Activated CD4-positive, alpha-beta T cell treated with anti-CD3 and anti-CD28 coated beads, Interleukin-2, amount 50 U/mL, for 24 hours (primary cell): ENCODE measurements at places on chromosomes 13 and 19.

DNA sequence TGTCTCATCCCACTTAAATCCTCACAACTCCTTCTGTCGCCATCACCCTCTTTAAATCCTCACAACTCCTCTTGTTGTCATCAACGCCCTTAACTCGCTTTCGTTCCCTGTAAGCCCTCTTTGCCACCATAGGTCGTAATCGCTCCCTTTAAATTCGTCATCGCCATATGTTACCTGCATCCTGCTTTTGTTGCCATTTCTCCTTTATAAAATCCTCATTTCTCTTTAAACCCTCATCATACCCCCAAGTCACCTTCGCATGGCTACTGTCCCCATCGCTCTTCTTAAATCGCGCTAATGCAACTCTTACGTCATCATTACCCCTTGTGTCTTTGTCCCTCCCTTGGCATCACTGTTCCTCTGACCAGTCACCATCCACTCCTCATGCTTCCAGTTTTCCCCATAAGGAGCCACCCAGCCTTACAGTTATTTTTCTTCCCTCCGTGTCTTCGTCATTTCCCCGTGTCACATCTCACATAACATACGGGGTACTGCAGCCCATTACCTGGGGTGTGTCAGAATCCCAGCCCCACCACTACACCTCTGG, 539 bp downstream of the PLD3 start:
- DNase-seq = no peak

GRCh38 chr19:4140237-4140711, 13.2 kb upstream of the CREB3L3 start:
- no peak for DNase-seq

- no peak for DNase-seq
Observed at GRCh38 chr13:101654883-101655282, 202.4 kb downstream of the ITGBL1 start.

DNA sequence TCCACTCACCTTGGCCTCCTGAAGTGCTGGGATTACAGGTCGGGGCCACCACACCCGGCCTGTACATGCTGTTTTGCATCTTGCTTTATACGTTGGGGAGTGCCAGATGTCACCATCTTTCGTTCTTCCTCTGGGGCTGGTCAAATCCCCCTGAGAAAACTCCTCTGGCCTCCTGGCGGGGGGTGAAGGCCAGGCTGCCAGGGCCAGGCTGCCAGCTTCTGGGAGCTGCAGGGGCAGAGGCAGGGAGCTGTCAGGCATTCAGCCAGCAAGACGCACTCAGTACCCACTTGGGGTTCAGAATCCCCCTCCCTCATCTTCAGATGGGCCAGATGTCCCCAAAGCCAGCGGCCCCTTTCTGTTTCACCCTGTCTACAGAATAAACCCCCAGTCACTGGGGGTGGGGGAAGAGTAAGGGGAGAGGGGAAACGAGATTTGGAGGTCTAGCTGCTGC, 16.1 kb downstream of the ZSWIM9 start:
- DNase-seq = no peak

DNA sequence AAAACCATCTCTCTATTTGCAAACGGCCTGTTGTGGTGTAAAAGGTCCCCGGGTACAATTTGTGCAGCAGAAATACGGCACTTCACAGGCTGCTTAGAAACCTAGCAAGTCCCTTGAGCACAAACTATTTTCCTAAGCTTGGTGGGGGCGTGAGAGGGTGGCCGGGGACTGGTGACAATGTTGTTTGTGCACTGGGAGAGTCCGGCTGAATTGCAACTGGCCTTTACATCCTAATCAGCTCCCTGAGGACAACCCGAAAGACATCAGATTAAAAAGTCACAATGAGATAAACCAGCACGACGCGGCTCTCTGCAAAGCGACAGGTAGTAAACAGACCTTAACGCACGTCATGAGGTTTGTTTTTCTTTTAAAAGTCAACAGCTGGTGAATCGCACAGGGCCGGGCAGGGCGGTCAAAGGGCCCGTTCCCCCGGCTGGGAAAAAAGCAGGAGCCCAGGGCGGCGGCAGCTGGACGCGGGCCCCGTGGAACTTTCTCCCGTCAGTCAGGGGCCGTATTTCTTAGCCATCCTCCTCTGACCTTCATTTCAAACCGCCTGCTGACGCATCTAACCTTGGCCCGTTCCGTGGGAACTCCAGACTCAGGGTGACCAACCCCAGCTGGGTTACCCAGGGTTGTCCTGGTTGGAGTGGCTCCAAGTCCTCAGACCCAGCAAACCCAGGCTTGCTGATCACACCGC, 112.3 kb downstream of the GADD45B start:
- no peak for DNase-seq

DNA sequence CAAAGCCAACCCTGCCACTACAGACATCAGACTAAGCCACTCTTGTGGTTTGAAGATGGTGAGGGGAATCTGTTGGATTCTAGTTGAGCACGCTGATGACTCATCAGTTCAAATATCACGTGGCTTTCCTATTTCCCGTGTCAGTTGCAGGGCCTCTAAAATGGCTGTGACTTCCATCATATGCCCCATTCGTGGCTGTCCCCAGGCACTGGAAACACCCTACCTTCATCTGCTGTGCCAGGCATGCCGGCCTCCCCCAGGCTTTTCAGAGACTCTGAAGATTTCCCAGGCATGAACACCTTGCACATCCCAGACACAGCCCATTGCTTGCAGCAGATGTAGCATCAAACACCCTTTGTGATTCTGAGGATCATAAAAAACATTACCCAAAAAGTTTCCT, 659.9 kb downstream of the UQCRFS1 start:
- no peak for DNase-seq

- DNase-seq = no peak
Observed at GRCh38 chr13:83549671-83550070, 332.6 kb downstream of the SLITRK1 start.

- DNase-seq = no peak
Observed at GRCh38 chr19:1122972-1123363, 19.2 kb downstream of the GPX4 start.

DNA sequence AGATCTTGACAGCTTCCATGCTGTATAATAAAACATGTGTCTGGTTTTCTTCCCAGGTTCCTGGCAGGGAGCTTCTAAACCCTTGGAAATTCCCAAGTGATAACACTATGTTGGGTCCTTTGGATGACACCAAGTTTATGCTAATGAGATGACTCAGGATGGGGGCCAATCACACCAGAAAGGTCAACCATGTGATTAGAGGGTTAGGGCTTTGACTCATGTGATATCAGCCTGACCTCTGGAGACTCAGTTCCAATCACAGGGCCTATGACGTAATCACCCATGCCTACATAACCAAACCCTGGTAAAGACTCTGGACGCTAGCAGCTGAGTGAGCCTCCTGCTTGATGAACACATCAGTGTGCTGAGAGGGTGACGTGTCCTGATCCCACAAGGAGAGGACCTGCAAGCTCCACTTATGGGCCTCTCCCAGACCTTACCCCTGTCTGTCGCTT, 203.6 kb downstream of the DCLK1 start:
- DNase-seq = no peak

- DNase-seq = no peak
Observed at GRCh38 chr13:107803822-107804495, 411.4 kb downstream of the LIG4 start.

GRCh38 chr13:28584873-28585381, 74.0 kb upstream of the POMP start:
- no peak for DNase-seq

GRCh38 chr19:11279505-11280236, 16.3 kb upstream of the TSPAN16 start:
- DNase-seq = no peak

GRCh38 chr13:86559901-86560300, 760.7 kb upstream of the SLITRK6 start:
- no peak for DNase-seq

GRCh38 chr19:16880884-16881554, 7.8 kb upstream of the F2RL3 start:
- DNase-seq = no peak

DNA sequence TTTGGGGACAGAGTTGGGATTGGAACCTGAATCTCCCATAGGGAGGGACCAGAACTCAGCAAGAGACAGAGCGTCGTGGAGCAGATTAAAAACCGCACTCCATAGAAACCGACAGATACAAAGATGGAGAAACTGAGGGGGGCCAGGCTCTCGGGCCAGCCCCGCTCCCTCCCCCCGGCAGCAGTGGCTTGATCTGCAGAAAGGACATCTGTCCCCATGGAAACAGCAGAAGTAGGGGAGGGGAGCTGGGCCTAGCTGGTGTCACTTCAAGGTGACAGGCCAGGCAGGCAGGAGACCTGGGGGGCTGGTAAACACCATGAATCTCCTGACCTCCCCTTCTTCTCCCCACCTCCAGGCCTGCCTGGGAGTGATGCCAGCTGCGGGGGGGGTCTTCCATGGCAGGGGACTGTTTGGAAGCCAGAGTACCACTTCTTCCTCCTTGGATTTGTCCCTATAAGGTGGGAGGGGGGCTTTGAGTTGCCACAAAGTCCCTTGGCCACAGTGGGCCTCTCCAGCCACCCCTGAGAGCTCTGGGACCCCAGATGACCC, 10.9 kb downstream of the TMIGD2 start:
- DNase-seq = no peak

DNA sequence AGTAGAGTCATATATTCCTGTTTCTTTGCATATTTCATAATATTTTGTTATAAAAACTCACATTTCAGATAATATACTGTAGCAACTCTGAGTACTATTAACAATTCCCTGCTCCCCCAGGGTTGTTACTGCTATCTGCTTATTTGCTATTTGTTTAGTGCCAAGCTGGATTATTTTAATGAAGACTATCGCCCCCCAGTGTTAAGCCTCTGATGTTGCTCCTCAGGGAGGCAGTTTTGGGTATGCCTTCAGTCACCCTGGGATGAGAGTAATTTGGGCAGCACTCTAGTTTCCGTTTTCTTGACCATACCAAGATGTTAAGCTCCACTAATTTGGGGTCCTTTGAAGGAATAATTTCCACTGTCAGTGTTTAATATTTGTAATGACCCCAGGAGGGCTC, 46.0 kb downstream of the MICU2 start:
- DNase-seq = no peak

- no peak for DNase-seq
Observed at GRCh38 chr13:49410006-49410405, 33.9 kb downstream of the CAB39L start.

DNA sequence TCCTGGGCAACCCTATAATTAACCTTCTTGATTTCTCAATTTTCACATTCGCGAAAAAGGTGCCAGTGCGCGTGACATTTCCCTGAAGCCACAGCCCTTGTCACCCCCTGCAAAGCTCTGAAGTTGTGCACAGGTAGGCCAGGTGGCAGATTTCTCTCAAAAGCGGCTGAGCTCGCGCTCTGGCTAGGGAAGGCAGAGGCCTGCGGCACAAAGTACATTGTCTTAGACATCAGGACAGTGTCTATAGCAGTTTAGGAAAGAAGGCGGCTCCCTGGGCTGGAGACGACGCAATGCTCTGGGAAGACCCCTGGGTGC, 42.9 kb upstream of the ZNF14 start:
- DNase-seq = no peak

- no peak for DNase-seq
Observed at GRCh38 chr19:13010992-13011652, 15.8 kb downstream of the NFIX start.

DNA sequence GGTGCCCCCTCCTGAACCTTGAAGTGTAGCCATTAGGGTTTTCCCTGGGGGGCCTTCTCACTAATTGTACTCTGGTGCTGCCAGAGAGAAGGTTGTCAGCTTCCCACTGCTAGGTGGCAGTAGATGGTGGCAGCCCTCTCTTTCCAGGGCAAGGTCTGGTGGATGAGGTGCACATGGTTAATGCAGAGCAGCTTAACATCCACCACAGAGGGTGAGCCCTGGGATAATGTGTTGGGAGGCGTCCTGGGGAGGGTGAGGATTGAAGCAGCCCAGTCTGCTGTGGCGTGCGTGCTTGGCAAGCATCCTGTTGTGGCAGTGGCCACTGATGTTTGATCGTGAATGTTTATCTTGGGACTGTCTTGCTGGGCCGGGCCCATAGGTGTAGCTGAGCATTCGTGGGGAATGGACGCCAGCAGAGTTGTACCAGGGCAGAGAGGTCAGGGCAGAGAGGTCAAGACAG, 5.8 kb downstream of the EGLN2 start:
- no peak for DNase-seq

- no peak for DNase-seq
Observed at GRCh38 chr13:51355217-51355616, 15.7 kb downstream of the SERPINE3 start.

DNA sequence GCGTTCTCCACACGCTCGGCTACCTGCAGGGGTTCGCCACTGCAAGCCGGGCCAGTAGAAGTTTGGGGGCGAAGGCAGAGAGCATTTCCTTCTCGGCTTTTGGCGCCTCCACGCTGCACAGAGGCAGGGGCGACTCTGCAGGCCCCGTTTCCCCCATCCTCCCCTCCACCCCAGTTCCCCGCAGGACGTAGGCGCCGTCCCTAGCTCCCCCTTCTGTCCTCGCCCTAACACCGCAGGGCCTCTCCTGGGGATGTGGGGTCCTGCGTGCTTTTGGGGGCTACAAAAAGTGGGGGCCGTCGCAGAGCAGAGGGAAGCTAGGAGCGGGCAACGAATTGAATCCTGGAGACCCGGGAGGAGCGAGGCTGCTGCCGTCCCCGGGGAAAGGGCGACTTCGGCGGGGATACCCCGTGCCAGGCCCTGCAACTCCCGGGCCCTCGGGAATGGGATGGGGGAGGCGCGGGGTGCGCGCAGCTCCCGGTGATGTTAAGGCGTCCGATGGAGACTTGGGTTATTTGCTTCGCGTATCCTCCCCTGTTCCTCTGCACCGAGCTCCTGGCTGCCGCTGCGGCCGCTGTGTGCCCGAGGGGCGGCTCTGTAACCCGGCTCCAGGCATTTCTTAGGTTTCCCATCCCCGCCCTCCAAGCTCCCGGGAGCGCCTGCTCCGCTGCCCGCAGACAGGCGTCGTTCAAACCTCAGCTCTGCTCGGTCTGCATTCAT, 255.9 kb upstream of the SOX21 start:
- no peak for DNase-seq

GRCh38 chr13:36673838-36674326, at the start of gene SERTM1:
Gene SERTM1, plus strand, starts transcription at chr13:36674020. Its CDS starts 21,059 bp downstream, at chr13:36695079.
- DNase-seq = no peak

GRCh38 chr13:36261976-36262375, 35.6 kb downstream of the CCDC169 start:
- no peak for DNase-seq

GRCh38 chr13:99905224-99905623, 66.3 kb downstream of the ZIC5 start:
- no peak for DNase-seq

GRCh38 chr13:30923418-30923817, 9.0 kb upstream of the TEX26 start:
- DNase-seq = no peak

- no peak for DNase-seq
Observed at GRCh38 chr13:70027551-70027950, 80.1 kb upstream of the ATXN8OS start.
